Activated naive CD4-positive, alpha-beta T cell treated with anti-CD3 and anti-CD28 coated beads for 36 hours (primary cell): ENCODE measurements at places on chromosomes 2 and 18.
A peak's percentile ranks its signal among the peaks of the same experiment; 100 is the strongest.

DNA sequence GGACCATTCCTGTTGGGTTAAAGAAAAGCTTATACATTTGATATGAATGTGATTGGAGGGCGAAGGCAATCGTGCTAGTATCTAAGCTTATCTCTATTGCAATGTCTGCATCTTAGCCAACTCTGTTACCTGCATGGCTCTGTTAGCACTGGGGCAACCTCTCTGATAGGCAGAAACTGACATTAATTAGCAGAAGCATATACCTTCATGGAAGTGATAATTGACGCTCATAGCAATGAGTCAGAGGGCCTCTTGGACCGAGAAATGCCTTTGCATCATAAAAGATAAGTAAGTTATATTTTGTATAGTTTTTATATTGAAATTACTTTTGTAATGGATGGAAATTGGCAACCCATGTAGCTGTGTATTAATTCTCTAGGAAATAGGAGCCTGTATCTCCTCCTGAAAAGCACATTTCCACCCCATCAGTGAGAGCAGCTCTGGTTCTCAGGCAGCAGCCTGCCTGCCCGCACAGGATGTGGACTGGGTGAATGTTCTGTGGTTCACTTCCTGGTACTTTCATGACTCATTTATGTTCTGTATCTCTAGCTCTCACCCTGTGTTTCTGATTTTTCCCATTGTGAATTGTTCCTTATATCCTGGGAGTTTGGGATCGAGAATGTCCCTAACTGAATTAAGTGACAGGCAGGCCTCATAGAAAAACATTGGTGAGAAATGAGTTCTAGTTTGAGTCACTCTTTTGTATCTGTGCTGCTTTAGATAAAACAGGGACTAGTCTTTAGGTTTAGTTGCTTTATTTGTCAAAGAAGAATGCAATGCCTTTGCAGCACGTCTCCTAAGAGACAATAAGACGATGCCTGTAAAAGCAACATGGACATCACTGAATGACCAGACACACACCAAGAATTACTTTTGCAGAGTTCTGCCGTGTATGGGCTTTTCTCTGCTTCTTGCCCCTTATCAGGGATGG, 344.9 kb downstream of the DCDC2C start:
- DNase-seq = peak; percentile 41

DNA sequence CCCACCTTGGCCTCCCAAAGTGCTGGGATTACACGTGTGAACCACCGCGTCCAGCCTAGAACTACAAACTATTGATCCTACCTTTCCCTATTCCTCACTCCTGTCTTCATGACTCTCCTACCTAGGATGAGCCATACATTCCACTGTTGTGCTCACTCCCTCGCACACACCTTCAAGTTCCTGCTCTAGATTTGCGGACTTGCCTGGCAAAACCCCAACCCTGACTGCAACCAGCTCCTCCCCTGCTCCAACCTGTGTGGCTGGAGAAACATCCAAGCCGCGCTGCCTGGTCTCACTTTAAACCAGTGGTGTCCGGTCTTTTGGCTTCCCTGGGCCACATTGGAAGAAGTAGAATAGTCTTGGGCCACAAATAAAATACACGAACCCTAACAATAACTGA, 5.0 kb upstream of the DNPEP start:
- DNase-seq = no peak

DNA sequence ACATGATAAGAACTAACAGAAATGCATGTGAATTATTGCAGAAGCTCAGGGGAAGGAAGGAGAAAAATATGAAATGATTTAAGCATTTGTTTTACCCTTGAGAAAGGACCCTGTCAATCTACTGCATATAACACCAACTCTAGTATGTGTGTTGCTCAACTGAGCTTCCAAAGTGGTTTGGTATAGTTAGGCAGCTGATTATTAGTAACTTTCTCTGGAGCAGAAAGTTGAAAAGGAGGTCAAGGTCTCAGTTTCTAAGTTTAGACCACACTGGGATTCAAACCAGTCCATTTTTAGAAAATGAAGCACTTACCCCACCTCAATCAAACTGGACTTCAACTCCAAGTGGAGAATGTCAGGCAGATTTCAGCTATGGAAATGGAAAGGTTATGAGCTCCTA, 123.3 kb upstream of the CDC42EP3 start:
- no peak for DNase-seq

DNA sequence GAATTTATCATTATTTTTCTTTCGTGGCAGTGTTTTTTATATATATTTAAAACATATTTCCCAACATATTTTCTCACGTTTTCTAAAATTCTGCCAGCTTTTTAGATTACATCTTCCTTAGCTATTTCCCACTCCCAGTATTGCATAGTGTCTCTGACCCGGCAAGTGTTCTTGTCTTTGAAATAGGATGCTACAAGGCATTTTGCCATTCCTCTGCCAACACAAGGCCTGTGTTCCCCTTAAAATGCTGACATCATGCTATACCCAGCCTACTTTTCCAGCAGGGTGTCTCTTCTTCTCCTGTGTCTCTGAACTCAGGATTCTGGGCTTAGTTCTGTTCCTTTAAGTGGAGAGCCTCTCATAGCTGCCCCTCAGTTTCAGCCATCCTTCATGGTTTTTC, 115.2 kb downstream of the DIS3L2 start:
- no peak for DNase-seq

DNA sequence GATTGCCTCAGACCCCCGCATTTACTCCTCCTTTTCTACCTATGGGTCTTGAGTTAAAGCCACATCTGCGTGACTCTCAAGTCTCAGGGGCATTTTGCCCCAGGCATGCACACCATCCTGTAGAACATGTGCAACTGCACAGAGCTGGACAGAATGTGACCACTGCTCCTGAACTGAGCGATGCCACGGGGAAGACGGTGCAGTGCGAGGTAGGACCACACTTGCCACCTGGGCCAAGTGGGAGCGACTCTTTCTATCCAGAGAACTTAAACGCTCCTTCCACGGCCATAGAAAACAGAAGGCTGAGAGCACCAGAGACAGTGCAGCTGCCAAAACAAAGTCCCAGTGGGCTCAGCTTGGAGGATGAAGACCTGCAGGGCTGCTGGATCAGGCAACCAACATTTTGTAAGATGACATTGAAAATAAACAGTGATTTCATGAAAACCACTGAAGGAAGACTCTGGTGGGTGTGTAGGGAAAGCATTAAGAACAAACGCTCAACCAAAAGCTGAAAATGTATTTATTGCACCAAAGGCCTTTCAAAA, 149.0 kb upstream of the HDAC4 start:
- no peak for DNase-seq

GRCh38 chr18:56508370-56509036, 129.9 kb downstream of the TXNL1 start:
- DNase-seq = no peak

DNA sequence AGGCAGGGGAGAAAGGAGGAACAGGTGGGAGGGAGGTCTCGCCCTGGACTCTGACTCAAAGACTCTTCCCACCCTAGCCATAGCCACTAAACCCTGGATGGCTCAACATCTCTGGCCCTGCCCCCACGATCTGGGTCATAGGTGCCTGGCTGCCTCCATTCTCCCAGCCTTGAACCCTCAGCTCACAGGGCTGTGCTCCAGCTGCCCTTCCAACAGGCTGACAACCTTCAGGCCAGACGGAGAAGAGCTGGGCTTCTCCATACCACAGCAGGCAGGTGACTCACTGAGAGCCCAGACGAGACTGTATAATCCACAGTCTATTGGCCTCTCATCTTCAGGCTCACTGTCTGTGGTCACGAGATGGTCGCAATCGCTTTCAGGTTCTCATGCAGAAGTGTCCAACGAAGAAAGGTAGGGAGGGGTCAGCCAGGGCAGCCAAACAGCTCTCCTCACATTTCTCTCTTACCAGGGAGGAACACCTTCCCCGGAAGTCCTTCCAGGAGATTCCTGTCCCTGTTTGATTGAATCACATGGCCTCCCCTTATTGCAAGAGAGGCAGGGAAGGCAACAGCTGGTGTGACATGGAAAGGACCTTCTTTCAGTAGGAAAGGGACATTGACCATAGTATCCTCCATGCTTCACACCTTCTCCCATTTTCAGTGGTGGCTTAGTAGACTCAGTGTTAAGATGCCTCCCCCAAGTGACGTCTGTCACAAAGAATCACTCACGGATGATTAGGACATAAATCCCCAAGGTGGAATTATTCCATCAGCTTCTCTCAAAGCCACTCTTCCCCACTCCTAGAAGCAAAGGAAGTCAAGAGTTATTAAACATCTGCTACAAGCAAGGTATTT, 100.1 kb downstream of the MRO start:
- no peak for DNase-seq

DNA sequence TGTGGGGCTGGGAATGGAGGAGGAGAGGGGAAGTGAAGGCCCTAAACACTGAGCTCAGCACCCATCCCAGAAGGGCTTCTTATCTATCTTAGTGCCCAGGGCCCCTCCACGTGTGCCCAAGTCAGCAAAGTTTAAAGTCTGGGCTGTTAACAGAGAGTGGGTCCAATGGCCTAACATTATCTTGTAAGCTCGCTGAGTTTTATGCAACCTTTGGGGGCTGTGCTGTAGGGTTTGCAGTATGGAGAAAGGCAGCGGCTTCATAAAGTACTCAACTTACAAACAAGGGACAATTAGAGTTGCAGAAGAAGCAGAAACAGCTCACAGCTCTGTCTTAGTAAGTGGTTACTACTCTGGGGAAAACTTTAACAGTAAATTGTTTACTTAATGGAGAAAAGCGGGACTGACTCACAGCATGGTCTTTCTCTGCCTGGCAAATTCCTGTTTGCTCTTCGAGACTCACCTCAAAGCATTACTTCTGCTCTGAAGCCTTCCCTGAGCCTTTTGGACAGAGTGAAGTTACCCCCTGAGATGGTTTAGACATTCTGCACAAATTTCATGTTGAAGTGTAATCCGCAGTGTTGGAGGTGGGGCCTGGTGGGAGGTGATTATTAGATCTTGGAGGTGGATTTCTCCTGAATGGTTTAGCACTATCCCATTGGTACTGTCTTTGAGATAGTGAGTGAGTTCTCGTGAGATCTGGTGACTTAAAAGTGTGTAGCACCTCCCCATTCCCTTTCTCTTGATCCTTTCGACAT, 9.0 kb downstream of the ENOSF1 start:
- DNase-seq = no peak

- no peak for DNase-seq
Observed at GRCh38 chr2:109284826-109285225, 155.8 kb downstream of the SH3RF3 start.

DNA sequence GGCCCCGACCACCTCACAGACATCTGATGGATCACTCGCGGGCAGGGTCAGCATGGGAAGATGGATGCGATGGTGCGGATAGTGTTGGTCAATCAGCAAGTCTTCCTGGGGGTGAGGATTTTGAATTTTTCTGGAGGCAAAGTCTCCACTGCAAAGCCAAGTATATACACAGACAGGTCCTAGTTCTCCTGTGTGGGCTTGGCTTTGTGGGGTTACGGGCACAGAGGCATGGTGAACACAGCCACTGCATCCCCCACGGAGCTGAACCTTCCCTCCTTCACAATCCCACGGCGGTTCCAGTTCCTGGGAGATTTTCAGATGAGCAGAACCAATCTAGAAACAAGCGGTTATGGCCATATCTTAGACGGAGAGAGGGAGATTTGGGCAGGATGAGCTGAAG, 35.8 kb downstream of the CNGA3 start:
- DNase-seq = no peak

DNA sequence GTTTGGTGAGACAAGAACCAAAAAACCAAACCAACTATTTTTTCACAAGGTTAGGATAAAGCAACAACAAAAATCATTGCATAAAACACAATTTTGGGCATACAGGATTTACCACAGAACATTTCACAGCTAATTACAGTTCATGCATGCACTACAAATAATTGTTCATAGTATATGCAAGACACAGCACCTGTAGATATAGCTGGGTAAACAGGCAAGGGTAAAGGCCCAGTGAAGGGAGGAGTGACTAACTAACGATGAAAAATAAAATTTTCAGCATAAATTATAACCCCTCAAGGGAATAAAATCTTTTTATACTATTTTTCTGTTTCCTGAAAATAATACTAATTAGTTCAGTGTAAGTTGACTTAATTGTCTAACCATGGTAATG, 73.3 kb upstream of the CCDC141 start:
- no peak for DNase-seq

- no peak for DNase-seq
Observed at GRCh38 chr2:10162586-10163497, 40.3 kb downstream of the RRM2 start.

GRCh38 chr2:98378901-98379300, 32.6 kb downstream of the CNGA3 start:
- DNase-seq = no peak

DNA sequence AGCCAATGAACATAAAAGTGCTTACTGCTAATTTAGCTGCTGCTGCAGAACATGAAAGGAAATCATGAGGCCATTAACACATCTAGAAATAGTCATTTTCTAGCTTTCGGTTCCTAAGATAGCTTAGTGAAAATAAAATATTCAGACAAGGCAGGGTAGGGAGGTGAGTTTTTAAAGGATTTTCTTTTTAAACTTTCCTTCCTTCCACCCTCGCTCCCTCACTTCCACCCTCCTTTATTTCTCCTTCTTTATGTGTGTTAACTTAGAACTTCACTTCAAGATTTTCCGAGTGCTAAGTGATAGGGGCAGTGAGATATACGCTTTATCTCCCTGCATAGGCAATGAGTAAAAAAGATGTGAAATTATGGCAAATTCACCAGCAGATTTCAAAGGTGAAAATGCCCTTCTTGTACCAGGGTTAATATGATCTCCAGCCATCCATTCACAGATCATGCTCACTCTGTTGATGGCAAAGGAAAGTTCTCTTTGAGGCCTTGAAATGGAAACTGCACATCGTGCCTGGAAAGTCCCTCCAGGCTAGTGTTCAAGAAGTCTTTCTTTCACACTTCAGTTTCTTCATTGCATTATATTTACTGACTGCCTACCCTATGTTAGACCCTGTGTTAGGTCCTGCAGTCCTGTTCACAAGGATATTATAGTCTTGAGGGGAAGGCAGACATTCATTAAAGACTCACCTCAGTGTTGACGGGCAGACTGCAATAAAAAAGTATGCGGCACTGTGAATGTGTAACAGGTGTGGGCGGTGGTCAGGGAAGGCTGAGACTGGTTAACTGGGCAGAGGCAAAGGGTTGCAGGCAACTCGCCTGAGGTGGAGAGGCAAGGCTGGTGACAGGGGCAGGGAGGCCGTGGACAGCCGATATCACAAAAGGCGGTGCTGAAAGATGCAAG, 200.8 kb downstream of the PLCL1 start:
- DNase-seq = peak; percentile 74

- no peak for DNase-seq
Observed at GRCh38 chr2:75493230-75493629, 67.5 kb downstream of the EVA1A start.

GRCh38 chr2:43312755-43313641, 86.6 kb upstream of the ZFP36L2 start:
- DNase-seq = no peak

- no peak for DNase-seq
Observed at GRCh38 chr2:209727077-209727476, 44.6 kb upstream of the UNC80 start.

GRCh38 chr2:174551697-174552096, 45.9 kb downstream of the WIPF1 start:
- DNase-seq = no peak

- DNase-seq = no peak
Observed at GRCh38 chr2:57080035-57080434, 896.2 kb downstream of the CCDC85A start.

GRCh38 chr2:29317077-29317517, 201.9 kb downstream of the CLIP4 start:
- DNase-seq = peak; percentile 16
